ENCODE measurements at places on chromosomes 7 and 10. TPM values are rescaled to one million over a fixed set of nuclear protein-coding genes. Genes with fewer than 3 reads are reported as not detected.

Gene SPDYE18
- total RNA-seq, result 2.8 TPM

Gene H2AZ2
- 204 TPM for total RNA-seq

Gene FZD1
- 12.0 TPM for total RNA-seq

Gene RHOBTB1
- total RNA-seq, result 19.5 TPM

Gene HTR5A
- total RNA-seq, result not detected

Gene RBM20
- total RNA-seq, result 6.2 TPM

Gene GPC2
- 1.0 TPM for total RNA-seq

Gene NUTM2D
- total RNA-seq, result 3.4 TPM

Gene GRM3
- total RNA-seq, result not detected

Gene TNRC18
- total RNA-seq, result 157 TPM

Gene STAG3
- 0.50 TPM for total RNA-seq

Gene NPC1L1
- 0.17 TPM for total RNA-seq

Gene BPGM
- total RNA-seq, result 29.4 TPM

GRCh38 chr10:10911471-10911921 lies 106.2 kb upstream of the CELF2 start:
- H3K4me3 ChIP-seq, result peak overlapping the region; percentile 45
- H3K4me1 ChIP-seq, result peaks cover 56% of the 10 kb centered on the region
- DNase-seq, result peak; percentile 94
- H3K36me3 ChIP-seq, result no peaks in the 10 kb centered on the region

DNA sequence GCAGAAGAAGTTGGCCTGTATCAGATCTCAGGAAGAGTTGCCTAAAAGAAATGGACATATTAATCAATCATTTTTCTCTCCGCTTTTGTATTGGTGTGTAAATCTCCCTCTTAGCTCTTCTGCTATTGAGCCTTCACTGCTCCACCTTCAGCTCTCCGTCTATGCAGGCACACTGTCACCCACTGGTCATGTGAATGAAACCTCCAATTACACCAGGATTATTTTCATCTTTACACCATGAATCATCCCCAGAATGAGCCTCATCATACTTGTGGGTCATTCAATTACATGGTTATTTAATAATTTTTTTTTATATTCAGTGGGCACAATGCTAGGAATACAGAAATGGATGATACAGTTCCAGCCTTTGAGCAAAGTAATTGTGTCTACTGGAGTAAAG lies 92.6 kb downstream of the LRRC4 start:
- no peak overlapping the region for H3K4me3 ChIP-seq
- no peaks in the 10 kb centered on the region for H3K4me1 ChIP-seq
- H3K27ac ChIP-seq, result no peak overlapping the region
- no peaks in the 10 kb centered on the region for H3K36me3 ChIP-seq
- no peaks in the 10 kb centered on the region for H3K27me3 ChIP-seq

- H3K36me3 ChIP-seq, result no peaks in the 10 kb centered on the region
- H3K4me1 ChIP-seq, result no peaks in the 10 kb centered on the region
- H3K27me3 ChIP-seq, result no peaks in the 10 kb centered on the region
- H3K4me3 ChIP-seq, result no peak overlapping the region
- no peak for DNase-seq
These were observed 189.2 kb downstream of the ADARB2 start for GRCh38 chr10:1548146-1548545.

GRCh38 chr10:103641326-103641725 lies 147.8 kb downstream of the NEURL1 start:
- H3K36me3 ChIP-seq, result peaks cover under 1% of the 10 kb centered on the region
- H3K27me3 ChIP-seq, result no peaks in the 10 kb centered on the region
- H3K4me3 ChIP-seq, result no peak overlapping the region
- peak overlapping the region; percentile 67 for H3K27ac ChIP-seq
- H3K4me1 ChIP-seq, result peaks cover 100% of the 10 kb centered on the region

DNA sequence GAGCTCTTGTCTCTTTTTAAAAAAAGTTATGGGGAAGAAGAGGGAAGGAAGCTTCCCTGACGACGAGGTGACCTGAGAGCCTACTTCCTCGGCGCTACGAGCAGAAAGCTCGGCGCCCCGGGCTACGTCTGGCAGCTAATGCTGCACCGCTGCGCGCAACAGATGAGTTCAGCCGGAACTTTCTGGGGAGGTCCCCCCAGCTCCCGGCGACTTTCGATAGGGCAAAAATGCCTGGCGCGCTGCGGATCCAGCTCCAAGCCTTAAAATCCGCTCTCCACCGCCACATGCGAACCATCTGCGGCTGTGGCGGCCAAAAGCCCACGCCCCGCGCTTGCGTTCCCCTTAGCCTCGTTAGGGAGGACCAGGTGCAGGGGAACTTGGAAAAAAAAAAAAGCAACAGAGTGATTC lies 621 bp downstream of the P4HA1 start:
- H3K4me3 ChIP-seq, result peak overlapping the region; percentile 68
- peak; percentile 92 for DNase-seq
- H3K4me1 ChIP-seq, result peaks cover 35% of the 10 kb centered on the region
- H3K27ac ChIP-seq, result peak overlapping the region; percentile 95
- no peaks in the 10 kb centered on the region for H3K27me3 ChIP-seq
- H3K36me3 ChIP-seq, result peaks cover 4% of the 10 kb centered on the region

- no peaks in the 10 kb centered on the region for H3K36me3 ChIP-seq
- H3K27me3 ChIP-seq, result no peaks in the 10 kb centered on the region
- no peaks in the 10 kb centered on the region for H3K4me1 ChIP-seq
- no peak overlapping the region for H3K4me3 ChIP-seq
These were observed 31.3 kb upstream of the GDF10 start for GRCh38 chr10:47268696-47269095.

DNA sequence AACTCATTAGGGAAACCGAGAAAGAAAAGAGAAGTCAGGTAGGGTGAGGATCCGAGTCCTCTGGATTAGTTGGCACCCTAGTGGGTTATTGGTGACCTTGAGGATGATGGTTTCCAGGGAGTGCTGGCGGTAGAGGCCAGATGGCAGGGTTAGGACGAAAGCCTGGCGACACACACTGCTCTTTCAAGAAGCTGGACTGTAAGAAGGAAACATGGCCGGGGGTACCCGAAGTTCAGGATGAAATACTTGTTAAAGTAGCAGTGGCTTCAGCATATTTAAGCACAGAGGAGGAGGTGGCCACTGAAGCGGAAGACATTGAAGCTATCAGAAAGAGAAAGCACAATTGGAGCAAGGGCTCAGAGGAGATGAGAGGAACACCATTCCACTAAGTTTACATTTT lies 224.6 kb downstream of the RELN start:
- H3K27me3 ChIP-seq, result no peaks in the 10 kb centered on the region
- DNase-seq, result no peak
- no peak overlapping the region for H3K27ac ChIP-seq
- H3K4me3 ChIP-seq, result no peak overlapping the region

- no peak overlapping the region for H3K27ac ChIP-seq
- no peaks in the 10 kb centered on the region for H3K36me3 ChIP-seq
- no peak overlapping the region for H3K4me3 ChIP-seq
These were observed 9.3 kb downstream of the KNDC1 start for GRCh38 chr10:133169173-133169947.

- no peaks in the 10 kb centered on the region for H3K36me3 ChIP-seq
- peaks cover 32% of the 10 kb centered on the region for H3K4me1 ChIP-seq
- H3K27me3 ChIP-seq, result no peaks in the 10 kb centered on the region
- peak overlapping the region; percentile 72 for H3K27ac ChIP-seq
These were observed 103.2 kb downstream of the NRBF2 start for GRCh38 chr10:63236113-63236935.

DNA sequence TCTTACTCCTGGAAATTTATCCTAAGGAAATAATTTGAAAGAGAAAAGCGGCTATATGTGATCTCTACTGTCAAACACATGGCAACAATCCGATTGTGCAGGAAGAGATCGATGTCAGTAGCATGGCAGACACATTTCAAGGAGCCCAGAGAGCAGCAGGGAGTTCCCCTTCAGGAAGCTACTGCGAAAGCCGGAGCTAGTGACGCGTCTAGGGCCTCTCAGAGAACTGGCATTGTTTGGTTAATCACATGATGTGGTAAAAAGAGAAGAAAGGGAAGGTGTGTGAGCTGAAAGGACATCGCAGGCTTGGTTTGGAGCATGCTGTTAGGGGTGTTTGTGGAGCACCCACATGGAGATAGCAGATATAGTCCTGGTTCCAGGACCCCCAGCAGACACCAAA lies 74.9 kb downstream of the BEND7 start:
- no peak for DNase-seq
- H3K36me3 ChIP-seq, result peaks cover 12% of the 10 kb centered on the region
- peaks cover 7% of the 10 kb centered on the region for H3K4me1 ChIP-seq
- H3K4me3 ChIP-seq, result no peak overlapping the region

DNA sequence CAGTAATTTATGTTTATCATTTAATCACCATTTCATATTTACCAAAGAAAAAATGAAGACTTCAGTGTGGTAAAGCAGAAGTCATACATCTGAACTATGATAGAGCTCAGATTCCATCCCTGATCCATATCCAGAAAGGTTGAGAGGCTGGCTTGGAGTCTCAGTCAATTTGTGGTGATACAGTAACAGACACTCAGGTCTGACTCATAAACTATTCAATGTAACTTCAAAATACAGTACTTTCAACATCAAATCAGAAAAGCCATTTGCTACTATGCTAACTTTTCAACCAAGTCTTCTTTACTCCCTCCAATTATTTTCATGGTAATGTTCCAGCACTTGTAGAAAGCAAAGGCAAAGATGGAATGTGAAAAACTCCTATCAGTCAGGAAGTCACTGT lies 190.4 kb downstream of the HDAC9 start:
- no peak overlapping the region for H3K4me3 ChIP-seq
- H3K4me1 ChIP-seq, result no peaks in the 10 kb centered on the region
- no peak for DNase-seq
- H3K27me3 ChIP-seq, result no peaks in the 10 kb centered on the region
- no peak overlapping the region for H3K27ac ChIP-seq

GRCh38 chr7:95095966-95096540 lies 188.7 kb downstream of the PPP1R9A start:
- no peaks in the 10 kb centered on the region for H3K27me3 ChIP-seq
- peaks cover 24% of the 10 kb centered on the region for H3K4me1 ChIP-seq
- no peak overlapping the region for H3K4me3 ChIP-seq
- DNase-seq, result no peak

DNA sequence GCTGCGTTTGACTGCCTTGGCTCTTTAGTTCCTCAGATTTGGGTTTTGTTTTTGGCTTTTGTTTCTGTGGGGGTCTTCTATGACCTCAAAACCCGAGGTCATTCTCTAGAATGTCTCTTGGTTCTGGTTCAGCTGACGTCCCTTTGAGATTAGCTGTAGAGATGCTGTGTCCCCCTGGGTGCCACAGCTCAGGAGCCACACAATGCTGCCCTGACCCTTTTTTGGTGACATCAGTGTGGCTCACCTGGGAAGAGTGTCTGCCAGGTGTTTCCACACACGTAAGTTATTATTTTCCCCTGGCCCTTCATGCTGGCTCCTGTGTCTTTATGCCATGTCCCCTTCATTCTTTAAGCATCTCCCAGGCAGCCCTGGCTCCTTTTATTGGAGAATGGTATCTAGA lies 89.8 kb upstream of the DDC start:
- H3K36me3 ChIP-seq, result peaks cover 4% of the 10 kb centered on the region
- peaks cover 73% of the 10 kb centered on the region for H3K4me1 ChIP-seq
- H3K4me3 ChIP-seq, result no peak overlapping the region
- H3K27ac ChIP-seq, result peak overlapping the region; percentile 73

DNA sequence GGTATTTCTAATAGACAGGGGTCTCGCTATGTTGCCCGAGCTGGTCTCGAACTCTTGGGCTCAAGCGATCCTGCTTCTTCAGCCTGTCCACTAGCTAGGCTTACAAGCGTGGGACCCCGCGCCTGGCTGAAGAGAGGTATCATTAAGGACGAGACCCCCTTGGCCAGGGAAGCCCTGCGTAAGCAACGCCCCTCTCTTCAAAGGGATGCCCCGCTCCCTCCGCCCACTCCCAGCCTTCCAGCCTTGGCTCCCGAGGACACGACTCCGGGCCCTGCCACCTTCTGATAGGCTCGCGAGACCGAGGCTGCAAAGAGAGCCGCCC lies 220 bp upstream of the ZKSCAN5 start:
- no peaks in the 10 kb centered on the region for H3K36me3 ChIP-seq
- no peaks in the 10 kb centered on the region for H3K27me3 ChIP-seq
- DNase-seq, result no peak
- H3K4me1 ChIP-seq, result peaks cover 54% of the 10 kb centered on the region

DNA sequence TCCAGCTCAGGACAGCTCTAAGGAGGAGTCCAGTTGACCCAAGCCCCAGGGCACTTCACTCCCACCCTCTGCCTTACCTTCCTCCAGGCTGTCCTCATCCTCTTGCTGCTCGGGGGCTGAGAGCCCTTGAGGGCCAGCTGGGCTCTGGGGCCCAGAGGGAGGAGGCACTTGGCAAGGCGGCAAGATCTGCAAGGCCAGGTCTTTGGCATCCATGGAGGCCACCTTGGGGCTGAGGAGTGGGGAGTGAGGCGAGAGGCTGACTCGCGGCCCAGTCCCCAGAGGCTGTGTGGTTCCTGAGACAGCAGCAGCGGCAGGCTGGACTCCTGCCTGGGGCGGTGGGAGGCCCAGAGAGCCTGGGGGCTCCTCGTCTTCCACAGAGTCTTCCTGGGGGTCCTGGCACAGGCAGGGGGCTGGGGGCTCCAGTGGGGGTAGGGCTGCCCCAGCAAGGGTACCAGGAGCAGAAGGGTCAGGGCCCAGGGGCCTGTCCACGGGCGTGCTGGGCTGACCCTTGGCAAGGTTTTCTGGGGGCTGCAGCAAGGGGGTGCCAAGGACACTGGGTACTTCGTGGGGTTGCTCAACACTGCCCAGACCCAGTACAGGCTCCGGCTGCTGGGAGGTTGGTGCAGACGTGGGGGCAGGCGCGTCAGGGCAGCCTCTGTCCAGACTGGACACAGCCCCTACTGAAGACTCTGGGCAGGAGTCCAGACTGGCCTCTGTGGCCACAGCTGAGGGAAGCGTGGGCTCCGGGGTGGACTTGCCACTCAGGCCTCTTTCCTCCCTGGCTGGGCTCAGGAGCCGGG lies 6.5 kb downstream of the NACAD start:
- H3K4me1 ChIP-seq, result peaks cover 3% of the 10 kb centered on the region
- no peaks in the 10 kb centered on the region for H3K27me3 ChIP-seq
- no peak for DNase-seq

DNA sequence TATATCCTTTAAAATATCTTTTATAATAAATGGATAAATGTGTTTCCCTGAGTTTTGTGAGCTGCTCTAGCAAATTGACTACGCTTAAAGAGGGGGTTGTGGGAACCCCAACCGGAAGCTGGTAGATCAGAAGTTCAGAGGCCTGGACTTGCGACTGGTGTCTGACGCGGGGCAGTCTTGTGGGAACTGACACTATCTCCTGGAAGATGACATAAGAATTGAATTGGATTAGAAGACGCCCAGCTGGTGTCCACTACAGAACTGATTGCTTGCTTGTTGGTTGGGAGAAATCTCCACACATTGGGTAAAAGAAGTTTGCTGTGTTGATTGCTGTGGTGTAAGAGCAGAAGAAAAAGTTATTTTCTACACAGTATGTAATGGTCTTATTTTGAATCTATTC lies 51.1 kb upstream of the AHR start:
- no peaks in the 10 kb centered on the region for H3K4me1 ChIP-seq
- H3K36me3 ChIP-seq, result no peaks in the 10 kb centered on the region
- H3K27ac ChIP-seq, result no peak overlapping the region
- DNase-seq, result no peak
- no peak overlapping the region for H3K4me3 ChIP-seq
- no peaks in the 10 kb centered on the region for H3K27me3 ChIP-seq

Measured in esophagus muscularis mucosa (tissue), 4 donors.